ENCODE measurements at places on chromosomes 3 and 15. TPM values are rescaled to one million over a fixed set of nuclear protein-coding genes. Genes with fewer than 3 reads are reported as not detected.

- no peak overlapping the region for H3K4me3 ChIP-seq
- no peaks in the 10 kb centered on the region for H3K36me3 ChIP-seq
- no peaks in the 10 kb centered on the region for H3K4me1 ChIP-seq
- H3K27ac ChIP-seq: no peak overlapping the region
- DNase-seq: no peak
Measured at GRCh38 chr3:189331002-189331418, 159.2 kb downstream of the TPRG1 start.

- no peak overlapping the region for H3K27ac ChIP-seq
- H3K4me1 ChIP-seq: no peaks in the 10 kb centered on the region
- DNase-seq: no peak
- no peaks in the 10 kb centered on the region for H3K27me3 ChIP-seq
- no peaks in the 10 kb centered on the region for H3K36me3 ChIP-seq
Measured at GRCh38 chr3:59245859-59246501, 196.2 kb upstream of the CFAP20DC start.

GRCh38 chr3:188929137-188929536 lies 242.6 kb upstream of the TPRG1 start:
- no peak for DNase-seq
- no peaks in the 10 kb centered on the region for H3K36me3 ChIP-seq
- no peaks in the 10 kb centered on the region for H3K27me3 ChIP-seq
- H3K4me3 ChIP-seq: no peak overlapping the region
- H3K4me1 ChIP-seq: no peaks in the 10 kb centered on the region
- no peak overlapping the region for H3K27ac ChIP-seq

GRCh38 chr15:51186891-51187290 lies 92.2 kb upstream of the TNFAIP8L3 start:
- no peak for DNase-seq
- no peak overlapping the region for H3K4me3 ChIP-seq
- no peaks in the 10 kb centered on the region for H3K4me1 ChIP-seq
- H3K27ac ChIP-seq: no peak overlapping the region

DNA sequence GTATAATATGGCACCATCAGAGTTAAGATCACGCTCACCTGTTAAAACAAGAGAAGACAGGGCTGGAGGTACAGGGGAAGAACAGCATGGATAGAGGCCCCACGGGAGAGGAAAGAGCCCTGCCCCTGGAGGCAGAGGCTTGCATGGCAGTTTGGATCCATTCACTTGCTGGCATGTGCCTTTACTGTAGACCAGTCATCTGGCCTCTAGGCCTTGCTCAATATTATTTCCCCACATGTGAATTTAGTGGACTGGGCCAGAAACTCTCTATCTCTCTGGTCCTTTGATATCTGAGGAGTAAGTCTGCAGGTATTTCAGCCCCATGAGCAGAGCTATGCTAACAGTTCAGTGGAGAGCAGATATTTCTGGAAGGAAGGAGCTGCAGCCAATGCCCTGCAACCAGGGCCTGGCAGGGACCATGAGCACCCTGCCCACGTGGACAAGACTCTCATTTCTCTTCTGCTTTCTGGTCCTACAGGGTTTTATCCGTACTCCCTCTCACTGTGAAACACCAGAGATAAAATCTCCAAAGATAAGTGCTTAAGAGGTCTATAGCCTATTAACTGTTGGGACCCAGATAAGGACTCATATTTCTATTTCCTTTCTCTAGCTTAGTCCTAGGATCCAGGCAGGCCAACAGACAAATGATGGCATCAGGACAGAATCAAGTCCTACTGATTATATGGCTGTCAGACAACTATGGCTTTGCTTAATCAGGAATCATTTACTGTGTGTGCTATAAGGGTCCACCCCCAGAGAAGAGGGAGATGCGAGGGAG lies 65.0 kb downstream of the CLDN11 start:
- no peaks in the 10 kb centered on the region for H3K36me3 ChIP-seq
- H3K4me1 ChIP-seq: no peaks in the 10 kb centered on the region
- H3K27me3 ChIP-seq: no peaks in the 10 kb centered on the region

TJP1 gene
- total RNA-seq: 92.7 TPM

DNA sequence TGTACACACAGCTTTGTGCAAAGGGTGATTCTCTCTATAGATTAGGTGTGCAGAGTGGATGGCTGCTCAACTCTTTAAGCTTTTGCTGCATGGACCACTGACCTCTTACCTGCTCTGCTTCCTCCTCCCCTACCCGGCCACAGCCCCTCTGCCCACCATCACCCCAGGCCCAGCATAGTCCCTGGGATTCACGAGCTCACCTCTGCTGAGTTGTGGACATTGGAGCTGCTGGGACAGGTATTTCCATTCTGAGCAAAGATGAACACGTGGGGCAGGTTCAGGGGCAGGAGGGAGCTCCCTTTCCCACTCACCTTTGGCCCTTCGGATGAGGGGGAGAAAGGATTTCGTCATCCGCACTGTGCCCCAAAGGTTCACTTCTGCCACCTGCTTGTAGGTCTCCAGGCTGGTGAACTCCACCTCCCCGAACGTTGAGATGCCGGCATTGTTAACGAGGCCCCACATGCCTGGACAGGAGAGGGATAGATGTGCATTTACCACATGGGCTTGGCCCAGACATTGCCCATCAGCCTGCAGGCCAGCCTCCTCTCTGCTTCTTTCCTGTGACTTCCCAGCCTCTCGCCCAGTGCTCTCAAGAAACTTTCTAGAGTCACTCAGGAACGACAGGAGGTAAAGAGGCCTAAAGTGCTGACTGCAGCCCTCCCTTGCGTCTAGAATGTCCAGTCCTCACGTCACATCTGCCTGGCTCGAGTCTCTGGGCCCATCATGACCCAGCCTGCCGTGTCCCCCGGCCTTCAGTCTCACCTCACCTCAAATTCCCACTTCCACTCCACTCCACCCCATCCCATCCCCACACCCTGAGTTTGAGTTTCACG lies 41.6 kb downstream of the BDH1 start:
- no peak for DNase-seq
- H3K27me3 ChIP-seq: no peaks in the 10 kb centered on the region
- H3K4me3 ChIP-seq: no peak overlapping the region
- H3K36me3 ChIP-seq: no peaks in the 10 kb centered on the region
- no peaks in the 10 kb centered on the region for H3K4me1 ChIP-seq

CHRNB4 gene
- 1.4 TPM for total RNA-seq

UPK1B gene
- total RNA-seq: not detected
